ENCODE measurements at places on chromosomes 3 and 15.

DNA sequence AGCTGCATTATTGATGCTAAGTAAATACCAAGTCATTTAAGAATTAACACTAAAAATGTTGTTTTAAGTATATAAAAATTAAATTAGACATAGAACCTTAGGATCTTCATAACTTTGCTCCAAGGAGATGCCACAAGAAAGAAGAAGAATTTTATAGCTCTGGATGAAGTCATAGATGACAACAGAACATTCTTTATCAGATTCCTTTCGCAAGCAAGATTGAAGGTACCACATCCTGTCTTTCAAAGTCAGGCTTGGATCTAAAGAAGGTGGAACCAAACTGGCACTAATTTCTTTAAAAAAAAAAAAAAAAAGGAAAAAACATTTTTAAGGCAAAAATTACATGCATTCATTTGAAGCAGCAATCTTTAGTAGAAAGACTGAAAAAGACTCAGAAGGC is 62.5 kb downstream of the POLQ start:
- DNase-seq: no peak

- no peak for DNase-seq
Observed at GRCh38 chr3:66554178-66554577, 53.4 kb upstream of the LRIG1 start.

- no peak for DNase-seq
Observed at GRCh38 chr3:59684766-59685165, 634.9 kb upstream of the CFAP20DC start.

- DNase-seq: no peak
Observed at GRCh38 chr3:34619990-34620389, 821.6 kb downstream of the PDCD6IP start.

GRCh38 chr3:126857928-126858327 is 125.0 kb upstream of the PLXNA1 start:
- no peak for DNase-seq

DNA sequence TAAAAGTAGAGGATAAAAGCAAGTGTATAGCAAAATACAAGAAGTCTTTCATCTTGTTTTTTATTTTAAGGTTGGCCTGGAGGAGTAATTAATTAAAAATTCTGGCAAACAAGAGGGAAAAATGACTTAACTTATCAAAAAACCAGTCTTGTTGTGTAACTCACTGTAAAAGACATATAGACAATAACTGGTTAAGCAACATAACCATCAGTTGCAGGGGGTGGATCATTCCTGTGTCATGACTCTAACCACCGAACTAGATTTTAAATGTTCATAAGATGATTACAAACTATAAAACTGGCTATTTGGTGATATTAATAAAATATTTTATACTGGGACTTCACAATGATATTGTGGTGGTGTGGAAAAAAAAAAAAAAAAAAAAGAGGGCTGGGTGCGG is 130.6 kb downstream of the STAG1 start:
- DNase-seq: peak; percentile 20

GRCh38 chr3:5298453-5298852 is 110.9 kb downstream of the EDEM1 start:
- peak; percentile 41 for DNase-seq

DNA sequence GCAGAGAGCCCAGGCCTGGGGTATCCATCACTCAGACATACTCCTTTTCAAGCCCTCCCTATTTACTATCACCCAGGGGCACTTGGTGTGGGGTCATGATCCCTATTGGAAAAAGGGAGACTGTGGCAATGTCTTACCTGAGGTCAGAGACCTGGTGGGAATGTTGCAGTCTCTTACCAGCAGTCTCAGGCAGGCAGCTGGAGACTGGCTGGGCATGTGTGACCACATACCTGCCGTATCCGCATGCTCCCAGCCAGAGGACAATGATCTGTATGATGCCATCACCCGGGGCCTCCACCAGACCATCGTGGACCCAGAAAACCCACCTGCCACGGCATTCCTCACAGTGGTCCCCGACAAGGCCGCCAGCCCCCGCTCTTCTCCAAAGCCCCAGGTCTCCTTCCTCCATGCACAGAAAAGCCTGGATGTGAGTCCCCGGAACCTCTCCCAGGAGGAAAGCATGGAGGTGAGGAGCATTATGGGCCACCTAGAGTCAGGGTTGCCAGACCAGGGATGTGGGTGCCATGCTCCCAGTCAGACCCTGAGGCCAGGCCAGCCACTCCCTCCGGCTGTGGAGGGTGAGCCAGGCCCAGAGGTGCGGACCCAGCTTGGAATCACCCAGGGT is 5.9 kb downstream of the SH2D7 start:
- no peak for DNase-seq

- DNase-seq: no peak
Observed at GRCh38 chr3:69880069-69880640, 119.4 kb upstream of the SAMMSON start.

DNA sequence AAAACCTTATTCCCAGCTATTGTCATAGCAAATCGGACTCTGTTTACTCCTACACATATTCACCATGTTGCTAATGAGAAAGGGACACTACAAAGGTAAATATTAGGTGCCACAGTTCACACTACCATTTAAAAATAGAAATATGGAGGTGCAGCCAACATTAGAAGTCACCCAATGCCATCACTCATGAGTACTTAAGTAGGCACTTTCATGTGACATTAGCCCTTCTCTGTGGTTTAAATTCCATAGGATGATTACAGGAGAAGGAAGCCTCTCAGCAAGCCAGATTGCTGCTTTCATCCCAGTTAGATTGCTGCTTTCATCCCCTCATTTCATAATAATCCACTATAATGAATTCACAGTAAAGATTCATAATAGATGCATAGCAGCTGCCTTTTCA is 376.8 kb upstream of the ALCAM start:
- DNase-seq: no peak

DNA sequence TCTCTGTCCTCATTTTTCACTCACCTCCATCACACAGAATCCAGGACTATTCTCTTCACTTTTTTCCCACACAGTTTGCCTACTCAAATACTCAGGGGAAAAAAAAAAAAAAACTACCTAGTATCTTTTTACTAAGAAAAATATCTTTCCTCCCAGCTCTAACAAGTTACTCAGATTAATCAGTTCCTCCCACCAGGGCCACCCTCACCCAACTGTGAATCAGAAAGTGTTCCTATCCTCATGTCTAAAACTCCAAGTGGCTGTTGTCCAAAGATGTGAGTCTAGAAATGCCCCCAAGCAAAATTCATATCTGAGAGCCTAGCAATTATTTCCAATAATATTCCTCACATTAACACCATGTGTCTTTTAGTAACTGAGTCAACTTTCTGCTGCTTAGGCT is 268.0 kb downstream of the ERC2 start:
- DNase-seq: no peak

GRCh38 chr3:157027861-157028745 is 131.8 kb downstream of the CCNL1 start:
- no peak for DNase-seq

DNA sequence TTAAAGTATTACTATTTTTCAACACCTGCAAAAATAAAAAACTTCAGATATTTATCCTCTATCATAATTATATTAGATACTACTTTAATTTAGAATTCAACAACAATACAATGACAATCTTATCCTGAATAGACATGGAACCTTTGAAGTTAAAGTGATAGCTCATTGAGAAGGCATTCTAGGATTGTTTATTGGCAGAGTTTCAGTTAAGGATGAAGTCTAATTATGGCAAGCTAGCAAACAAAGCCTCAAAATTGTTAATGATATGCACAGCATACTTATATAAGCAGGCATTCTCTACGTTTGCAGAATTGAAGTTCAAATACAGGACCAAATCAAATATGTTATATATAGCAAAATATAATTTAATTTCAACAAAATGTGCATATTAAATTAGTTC is 91.2 kb upstream of the ABI3BP start:
- DNase-seq: no peak

GRCh38 chr3:123165163-123165562 is 36.6 kb upstream of the SEC22A start:
- DNase-seq: no peak

DNA sequence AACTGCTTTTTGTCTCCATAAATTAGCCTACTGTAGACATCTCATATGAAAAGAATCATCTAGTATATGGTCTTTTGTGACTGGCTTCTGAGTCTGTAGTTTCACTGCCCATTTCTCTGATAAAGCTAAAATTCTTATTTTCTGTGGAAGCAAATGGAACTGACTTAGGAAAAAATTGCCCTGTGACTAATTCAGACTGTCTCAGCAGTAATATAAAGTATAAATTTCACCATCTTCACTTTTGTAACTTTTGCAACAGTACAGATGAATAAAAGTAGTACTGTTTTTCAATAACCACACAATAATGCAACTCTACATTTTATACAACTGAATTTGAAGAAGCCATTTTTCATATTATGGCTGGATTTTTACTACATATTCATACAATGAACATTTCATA is 104.1 kb downstream of the TBC1D5 start:
- DNase-seq: peak; percentile 78

DNA sequence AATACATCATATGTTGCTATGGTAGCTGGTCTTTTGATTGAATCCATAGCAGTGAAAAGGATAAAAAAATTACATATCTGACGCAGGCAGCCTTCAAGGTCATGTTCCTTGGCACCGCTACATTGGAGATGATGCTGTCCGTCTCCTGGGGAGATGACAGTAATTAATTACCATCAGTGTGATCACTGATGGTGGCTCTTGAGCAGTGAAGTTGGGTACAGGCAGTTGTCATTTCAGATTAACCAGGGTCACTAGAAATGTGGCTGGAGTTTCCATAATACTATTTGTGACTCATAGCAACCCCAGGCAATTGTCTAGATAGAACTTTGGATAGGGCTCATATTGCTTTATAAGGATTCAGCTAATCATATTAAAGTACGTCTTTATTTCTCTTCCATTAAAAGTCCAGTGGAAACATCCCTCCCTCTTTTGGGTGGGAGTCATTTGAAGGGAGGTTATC is 136.3 kb downstream of the THSD4 start:
- DNase-seq: no peak

- DNase-seq: no peak
Observed at GRCh38 chr3:100023150-100023549, 91.2 kb downstream of the FILIP1L start.

- no peak for DNase-seq
Observed at GRCh38 chr3:120162400-120162799, 68.2 kb upstream of the GSK3B start.

GRCh38 chr3:197305854-197306253 is 7.4 kb upstream of the DLG1 start:
- no peak for DNase-seq

GRCh38 chr15:90915808-90916440 is 12.8 kb downstream of the MAN2A2 start:
- peak; percentile 97 for DNase-seq

DNA sequence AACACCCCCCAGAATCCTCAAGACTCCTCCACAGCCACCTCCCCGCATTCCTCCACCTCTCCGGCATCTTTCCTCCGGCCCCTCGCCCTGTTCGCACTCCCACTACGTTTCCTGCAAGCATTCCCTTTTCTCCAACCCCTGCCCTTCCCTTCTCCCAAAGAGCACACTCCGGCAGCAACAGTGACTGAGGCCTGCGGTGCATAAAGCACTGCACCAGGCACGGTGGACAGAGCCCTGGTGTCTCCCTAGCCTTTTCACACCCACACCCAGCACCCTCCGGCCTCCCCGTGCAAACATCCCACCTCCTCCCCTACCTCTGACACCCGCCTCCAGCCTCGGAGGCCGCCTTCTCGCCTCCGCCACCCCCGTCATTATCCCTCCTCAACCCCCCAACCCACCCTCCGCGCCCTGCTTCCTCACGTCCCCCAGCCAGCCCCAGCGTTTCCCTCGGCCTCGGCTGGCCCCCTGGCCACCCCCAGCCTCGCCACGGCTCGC is 577 bp downstream of the ZNF148 start:
- peak; percentile 28 for DNase-seq

DNA sequence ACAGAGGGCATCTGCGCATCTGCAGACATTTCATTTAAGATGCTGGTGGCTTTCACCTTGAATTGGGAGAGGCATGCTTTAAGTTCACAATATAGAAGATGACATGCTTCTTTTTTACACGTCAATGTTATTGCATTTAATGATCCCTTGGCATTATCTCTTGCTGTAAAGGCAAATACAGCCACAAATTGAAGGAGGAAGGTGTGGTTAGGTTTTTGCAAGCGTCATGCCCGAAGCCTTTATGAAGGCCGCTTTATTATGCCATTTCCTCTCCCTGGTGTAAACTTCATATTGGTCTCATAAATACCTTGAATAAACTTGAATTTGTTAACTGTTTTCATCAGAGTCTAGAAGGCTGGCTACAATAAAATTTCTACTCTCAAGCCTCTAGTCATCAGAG is 212.7 kb downstream of the PDZRN3 start:
- DNase-seq: no peak

DNA sequence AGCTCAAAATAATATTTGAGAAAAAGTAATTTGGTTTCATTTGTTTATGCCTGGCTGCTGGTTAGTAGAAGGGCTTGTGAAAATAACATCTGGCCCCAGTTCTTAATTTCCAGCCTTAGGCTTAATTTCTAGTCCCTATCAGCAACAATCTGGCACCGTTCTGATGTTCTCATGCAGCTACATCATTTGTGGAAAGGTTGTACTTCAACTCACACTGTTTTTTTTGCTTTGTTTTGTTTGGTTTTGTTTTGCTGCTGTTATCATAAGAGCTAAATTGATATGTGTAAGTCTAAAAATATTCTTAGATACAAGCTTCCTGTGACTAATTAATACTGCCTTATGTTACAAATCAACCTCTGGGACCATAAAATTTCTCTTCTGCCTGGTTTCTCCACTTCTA is 8.9 kb downstream of the CPA3 start:
- DNase-seq: no peak

DNA sequence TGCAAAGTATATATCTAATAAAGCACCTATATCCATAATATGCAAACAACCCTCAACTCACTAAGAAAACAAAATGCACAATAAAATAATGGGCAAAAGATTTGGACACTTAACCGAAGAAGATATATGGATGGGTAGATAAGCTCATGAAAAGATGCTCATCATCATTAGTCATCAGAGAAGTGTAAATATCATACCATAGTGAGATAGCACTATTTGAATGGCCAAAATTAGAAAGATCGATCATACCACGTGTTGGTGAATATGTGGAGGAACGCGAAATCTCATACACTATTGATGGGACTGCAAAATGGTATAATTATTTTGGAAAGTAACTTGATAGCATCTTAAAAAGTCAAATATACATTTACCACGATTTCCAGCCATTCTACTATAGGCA is 40.5 kb downstream of the PLS1 start:
- DNase-seq: no peak

- no peak for DNase-seq
Observed at GRCh38 chr3:82217571-82217970, 456.1 kb upstream of the GBE1 start.

GRCh38 chr3:114418107-114418506 is 124.3 kb downstream of the TIGIT start:
- peak; percentile 75 for DNase-seq

- no peak for DNase-seq
Observed at GRCh38 chr15:39128746-39129145, 452.1 kb upstream of the THBS1 start.

GRCh38 chr15:46207341-46207740 is 572.5 kb downstream of the SQOR start:
- no peak for DNase-seq
